ENCODE measurements at places on chromosomes 1 and 21. TPM values are rescaled to one million over a fixed set of nuclear protein-coding genes. Genes with fewer than 3 reads are reported as not detected.

RHEX gene
- total RNA-seq, result 0.50 TPM

KRTAP19-2 gene
- not detected for total RNA-seq

AQP10 gene
- 0.42 TPM for total RNA-seq

RASSF5 gene
- 188 TPM for total RNA-seq

COG2 gene
- 22.7 TPM for total RNA-seq

TMEM200B gene
- not detected for total RNA-seq

GBP4 gene
- total RNA-seq, result 35.9 TPM

LYPD8 gene
- total RNA-seq, result not detected

DNA sequence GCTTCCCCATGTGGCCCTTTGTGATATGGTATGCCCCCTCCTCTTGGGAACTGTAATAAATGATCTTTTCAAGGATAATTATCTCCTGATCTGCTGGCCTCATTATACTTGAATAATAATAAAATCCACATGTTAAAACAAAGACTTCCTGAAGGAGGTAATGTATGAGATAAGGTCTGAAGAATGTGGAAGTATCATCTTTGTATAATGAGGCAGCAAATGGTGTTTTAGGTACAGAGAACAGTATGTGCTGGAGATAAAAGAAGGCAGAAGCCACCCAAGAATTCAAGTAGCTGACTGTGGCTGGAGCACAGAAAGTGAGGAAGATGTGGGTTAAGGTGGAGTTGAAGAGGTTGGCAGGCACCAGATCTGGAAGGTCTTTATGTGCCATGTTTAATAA lies 12.8 kb upstream of the COG2 start:
- H3K4me3 ChIP-seq, result no peak overlapping the region
- H3K4me1 ChIP-seq, result no peaks in the 10 kb centered on the region
- no peak overlapping the region for H3K27ac ChIP-seq
- H3K36me3 ChIP-seq, result no peaks in the 10 kb centered on the region
- DNase-seq, result no peak

DNA sequence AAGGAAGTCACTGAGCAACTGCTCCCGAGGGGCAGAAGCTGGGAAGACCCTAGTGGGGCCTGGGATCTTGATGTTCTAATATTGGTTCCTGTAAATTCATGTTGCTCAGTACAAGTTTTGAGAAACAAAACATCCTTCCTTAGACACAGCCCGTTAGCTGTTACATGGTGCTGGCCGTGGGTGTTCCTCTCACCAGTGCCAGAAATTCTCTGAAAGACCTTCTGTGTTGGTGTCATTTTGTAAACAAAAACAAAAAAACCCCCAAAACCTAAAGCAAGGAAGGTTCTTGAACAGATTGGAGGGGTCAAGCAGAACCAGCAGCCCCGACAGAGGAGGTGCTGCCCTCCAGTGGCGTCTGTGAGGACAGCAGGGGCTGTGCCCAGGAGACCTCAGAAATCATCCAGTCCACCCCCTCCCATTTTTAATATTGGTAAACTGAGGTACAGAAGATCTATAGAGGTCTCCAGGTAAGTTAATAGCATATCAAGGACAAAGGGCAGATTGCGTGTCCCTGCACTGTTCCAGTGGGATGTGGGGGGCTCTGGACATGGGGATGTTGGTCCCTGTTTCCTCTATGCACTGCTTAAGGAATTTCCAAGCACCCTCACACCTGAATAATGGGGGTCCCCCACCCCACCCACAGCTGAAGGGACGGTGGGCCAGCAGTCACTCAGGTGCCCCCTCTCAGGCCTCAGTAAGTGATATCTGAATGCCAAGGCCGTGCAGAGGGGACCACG lies 38.2 kb downstream of the SLC2A7 start:
- H3K4me1 ChIP-seq, result peaks cover 23% of the 10 kb centered on the region
- H3K27me3 ChIP-seq, result no peaks in the 10 kb centered on the region
- H3K4me3 ChIP-seq, result peak overlapping the region; percentile 19
- H3K36me3 ChIP-seq, result no peaks in the 10 kb centered on the region
- DNase-seq, result peak; percentile 46

- H3K4me3 ChIP-seq, result no peak overlapping the region
- H3K27me3 ChIP-seq, result no peaks in the 10 kb centered on the region
- DNase-seq, result no peak
- no peaks in the 10 kb centered on the region for H3K36me3 ChIP-seq
- H3K4me1 ChIP-seq, result peaks cover 2% of the 10 kb centered on the region
Measured at GRCh38 chr1:48418742-48419141, 53.3 kb downstream of the SPATA6 start.

- H3K4me1 ChIP-seq, result peaks cover 3% of the 10 kb centered on the region
- H3K4me3 ChIP-seq, result no peak overlapping the region
- no peak for DNase-seq
Measured at GRCh38 chr1:169144941-169145626, 38.6 kb downstream of the ATP1B1 start.

DNA sequence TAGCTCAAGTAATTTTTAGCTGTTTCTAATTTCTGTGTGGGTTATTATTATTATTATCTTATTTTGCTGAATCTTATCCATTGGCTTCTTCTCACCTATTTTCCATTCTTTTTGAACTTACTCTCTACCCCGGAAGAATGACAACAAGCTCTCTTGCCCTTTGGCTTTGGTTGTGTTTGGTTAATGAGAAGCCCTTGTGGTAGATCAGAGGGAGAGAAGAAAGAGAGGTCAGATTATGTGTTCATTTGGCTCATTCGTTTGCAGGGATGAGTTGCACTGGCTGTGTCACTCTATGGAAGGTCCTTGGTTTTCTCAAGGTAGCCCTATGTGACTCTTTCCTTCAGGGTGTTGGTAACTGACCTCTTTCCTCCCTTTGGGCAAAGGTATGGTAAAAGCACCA lies 391.9 kb downstream of the LMO4 start:
- H3K4me3 ChIP-seq, result no peak overlapping the region
- H3K4me1 ChIP-seq, result no peaks in the 10 kb centered on the region
- peaks cover 23% of the 10 kb centered on the region for H3K27me3 ChIP-seq
- H3K27ac ChIP-seq, result no peak overlapping the region
- H3K36me3 ChIP-seq, result peaks cover 3% of the 10 kb centered on the region

DNA sequence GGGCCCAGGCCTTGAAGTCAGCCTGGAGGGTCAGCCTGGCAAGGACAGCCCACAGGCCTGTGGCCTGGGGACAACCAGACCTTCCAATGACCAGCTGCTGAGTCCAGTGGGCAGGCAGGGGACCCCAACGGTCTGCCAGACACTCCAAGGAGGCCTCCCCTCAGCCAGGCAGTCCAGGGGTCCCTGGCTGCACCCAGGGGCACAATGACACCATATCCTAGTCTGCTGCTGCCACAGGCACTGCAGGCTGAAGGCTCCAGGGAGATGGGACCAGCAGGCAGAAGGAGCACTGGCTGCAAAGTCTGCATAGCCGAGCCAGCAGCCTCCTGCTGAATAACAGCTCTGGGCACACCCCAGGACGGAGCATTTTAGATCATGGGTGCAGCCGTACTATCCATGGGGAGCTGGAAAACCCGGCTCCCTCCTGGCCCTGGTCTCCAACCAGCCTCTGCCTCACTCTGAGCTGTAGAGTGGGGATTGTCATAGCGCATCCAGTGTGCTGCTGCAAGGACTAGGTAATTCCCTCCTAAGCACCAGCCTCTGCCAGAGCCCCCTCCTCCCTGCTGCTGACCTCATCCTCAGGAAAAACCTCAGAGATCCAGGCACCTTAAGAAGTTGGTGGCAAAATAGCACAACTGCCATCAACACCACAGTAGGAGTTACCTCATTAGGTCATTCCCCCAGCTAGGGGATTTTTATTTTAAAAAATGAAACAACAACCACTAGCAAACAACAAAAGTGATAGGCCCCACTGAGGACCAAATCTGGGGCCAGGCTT lies 4.8 kb upstream of the LAPTM5 start:
- peaks cover 52% of the 10 kb centered on the region for H3K4me1 ChIP-seq
- no peaks in the 10 kb centered on the region for H3K27me3 ChIP-seq
- peak overlapping the region; percentile 15 for H3K4me3 ChIP-seq

GRCh38 chr1:20837554-20838192 lies 50.6 kb upstream of the HP1BP3 start:
- H3K27me3 ChIP-seq, result no peaks in the 10 kb centered on the region
- H3K4me1 ChIP-seq, result no peaks in the 10 kb centered on the region
- H3K36me3 ChIP-seq, result peaks cover 4% of the 10 kb centered on the region
- H3K4me3 ChIP-seq, result no peak overlapping the region
- no peak overlapping the region for H3K27ac ChIP-seq
- DNase-seq, result no peak

- peak; percentile 32 for DNase-seq
- no peaks in the 10 kb centered on the region for H3K27me3 ChIP-seq
- no peaks in the 10 kb centered on the region for H3K36me3 ChIP-seq
- peak overlapping the region; percentile 86 for H3K4me3 ChIP-seq
- peak overlapping the region; percentile 93 for H3K27ac ChIP-seq
Measured at GRCh38 chr21:42527489-42528158, 14.0 kb downstream of the SLC37A1 start.

DNA sequence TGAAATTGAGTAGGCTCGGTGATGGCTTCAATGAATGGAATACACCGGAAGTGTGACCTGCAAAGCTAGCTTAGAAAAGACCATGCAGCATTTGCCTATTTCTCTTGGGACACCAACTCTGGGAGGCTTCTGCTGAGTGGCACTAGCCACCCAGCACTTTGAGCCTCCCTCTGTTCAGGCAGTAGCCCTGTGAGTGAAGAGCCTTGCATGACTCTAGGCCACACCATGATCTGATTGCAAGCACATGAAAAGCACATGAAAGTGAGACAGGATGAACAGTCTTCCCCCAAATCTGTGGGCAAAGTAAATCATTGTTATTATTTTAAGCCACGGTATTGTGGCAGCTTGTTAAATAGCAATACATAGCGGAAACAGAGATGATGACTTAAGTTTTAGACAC lies 2.8 kb downstream of the CD48 start:
- peaks cover 47% of the 10 kb centered on the region for H3K4me1 ChIP-seq
- no peak overlapping the region for H3K27ac ChIP-seq
- DNase-seq, result no peak
- peaks cover 2% of the 10 kb centered on the region for H3K36me3 ChIP-seq
- H3K27me3 ChIP-seq, result no peaks in the 10 kb centered on the region

GRCh38 chr1:239446611-239447010 lies 60.2 kb downstream of the CHRM3 start:
- H3K4me3 ChIP-seq, result no peak overlapping the region
- DNase-seq, result no peak
- H3K36me3 ChIP-seq, result no peaks in the 10 kb centered on the region
- H3K27me3 ChIP-seq, result no peaks in the 10 kb centered on the region
- no peak overlapping the region for H3K27ac ChIP-seq

DNA sequence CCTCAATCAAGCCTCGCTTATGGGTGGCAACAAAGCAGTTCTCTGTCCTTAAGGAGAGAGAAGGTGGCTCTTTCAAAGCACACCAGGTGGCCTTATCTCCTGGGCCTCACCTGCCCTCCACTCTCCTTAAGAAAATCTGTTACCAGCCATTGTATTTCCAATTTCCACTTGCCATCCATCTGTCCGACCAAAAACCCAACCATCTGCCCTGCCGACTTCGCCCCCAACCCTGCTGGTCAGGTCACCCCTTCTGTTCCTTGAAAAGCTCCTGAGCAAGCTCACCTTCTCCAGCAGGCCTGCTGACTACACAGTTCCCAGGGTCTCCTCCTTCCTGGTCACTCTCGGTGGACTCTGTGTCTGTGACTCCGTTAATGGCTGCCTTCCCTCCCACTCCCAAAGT lies 619 bp upstream of the IGFN1 start:
- peaks cover 42% of the 10 kb centered on the region for H3K27me3 ChIP-seq
- H3K4me1 ChIP-seq, result peaks cover 5% of the 10 kb centered on the region
- no peak overlapping the region for H3K27ac ChIP-seq

GRCh38 chr1:94284476-94284875 lies 47.1 kb upstream of the ARHGAP29 start:
- no peak for DNase-seq
- peaks cover 23% of the 10 kb centered on the region for H3K27me3 ChIP-seq
- H3K4me3 ChIP-seq, result no peak overlapping the region
- peaks cover 2% of the 10 kb centered on the region for H3K4me1 ChIP-seq
- H3K36me3 ChIP-seq, result no peaks in the 10 kb centered on the region

DNA sequence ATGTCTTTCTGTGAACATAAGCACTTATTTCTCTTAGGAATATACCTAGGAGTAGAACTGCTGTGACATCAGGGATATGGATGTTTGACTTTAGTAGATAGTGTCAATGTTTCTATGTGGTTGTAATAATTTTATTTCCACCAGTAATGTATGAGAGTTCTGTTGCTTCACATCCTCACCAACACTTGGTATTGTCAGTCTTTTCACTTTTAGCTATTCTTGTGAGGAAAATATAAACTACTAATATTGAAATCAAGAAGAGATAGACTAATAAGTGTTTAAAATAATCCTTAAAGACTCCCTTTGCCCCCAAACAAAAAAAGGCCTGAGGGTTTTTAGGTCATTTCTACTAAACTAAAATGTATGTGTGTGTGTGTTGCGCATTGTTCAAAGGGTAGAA lies 2.7 kb upstream of the DMAP1 start:
- H3K36me3 ChIP-seq, result peaks cover 6% of the 10 kb centered on the region
- DNase-seq, result no peak
- H3K4me3 ChIP-seq, result no peak overlapping the region

Measured in T-helper 17 cell (primary cell).